ENCODE measurements at places on chromosomes 5 and 9.
A peak's percentile ranks its signal among the peaks of the same experiment; 100 is the strongest.

DNA sequence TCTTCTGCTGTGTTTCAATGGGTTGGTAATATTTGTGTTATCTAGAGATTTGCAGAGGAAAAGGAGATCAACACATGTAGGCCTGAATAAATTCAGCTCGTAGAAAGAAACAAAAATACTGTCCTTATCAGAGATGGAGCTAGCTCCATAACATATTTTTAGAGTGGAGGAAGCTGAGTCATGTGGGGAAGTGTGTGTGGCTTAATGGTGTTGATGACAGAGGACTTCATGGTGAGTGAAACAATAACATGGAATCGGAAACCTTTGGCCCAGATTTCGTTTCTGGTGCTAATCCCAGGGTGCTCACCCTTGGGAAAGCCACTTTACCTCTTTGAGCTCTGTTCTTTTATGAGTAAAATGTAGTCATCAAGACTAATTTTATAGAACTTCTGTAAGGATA lies 825.0 kb downstream of the TLR4 start:
- H3K36me3 ChIP-seq, result no peaks in the 10 kb centered on the region
- DNase-seq, result peak; percentile 72
- peaks cover 8% of the 10 kb centered on the region for H3K4me1 ChIP-seq
- H3K4me3 ChIP-seq, result no peak overlapping the region

DNA sequence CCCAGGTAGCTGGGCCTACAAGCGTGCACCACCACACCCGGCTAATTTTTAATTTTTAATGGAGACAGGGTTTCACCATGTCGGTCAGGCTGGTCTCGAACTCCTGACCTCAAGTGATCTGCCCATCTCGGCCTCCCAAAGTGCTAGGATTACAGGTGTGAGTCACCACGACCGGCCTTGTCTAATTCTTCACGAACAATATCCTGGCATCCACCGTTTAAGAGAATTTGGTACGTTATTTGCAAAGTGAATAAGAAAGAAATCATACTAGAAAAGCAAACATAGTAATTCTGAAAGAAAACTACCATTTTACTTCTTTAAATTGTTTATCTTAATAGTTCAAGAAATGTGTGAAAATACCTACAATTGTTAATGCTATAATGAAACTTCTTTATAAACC lies 42.9 kb upstream of the TRIO start:
- H3K27me3 ChIP-seq, result no peaks in the 10 kb centered on the region
- no peak for DNase-seq
- no peaks in the 10 kb centered on the region for H3K4me1 ChIP-seq
- H3K27ac ChIP-seq, result no peak overlapping the region

GRCh38 chr9:1101846-1102641 lies 51.9 kb downstream of the DMRT2 start:
- no peak overlapping the region for H3K4me3 ChIP-seq
- H3K27ac ChIP-seq, result no peak overlapping the region
- H3K36me3 ChIP-seq, result no peaks in the 10 kb centered on the region
- no peak for DNase-seq

GRCh38 chr9:4668604-4669003 lies 2.3 kb upstream of the SPATA6L start:
- no peak overlapping the region for H3K4me3 ChIP-seq
- no peak for DNase-seq
- H3K27me3 ChIP-seq, result no peaks in the 10 kb centered on the region
- H3K27ac ChIP-seq, result no peak overlapping the region

DNA sequence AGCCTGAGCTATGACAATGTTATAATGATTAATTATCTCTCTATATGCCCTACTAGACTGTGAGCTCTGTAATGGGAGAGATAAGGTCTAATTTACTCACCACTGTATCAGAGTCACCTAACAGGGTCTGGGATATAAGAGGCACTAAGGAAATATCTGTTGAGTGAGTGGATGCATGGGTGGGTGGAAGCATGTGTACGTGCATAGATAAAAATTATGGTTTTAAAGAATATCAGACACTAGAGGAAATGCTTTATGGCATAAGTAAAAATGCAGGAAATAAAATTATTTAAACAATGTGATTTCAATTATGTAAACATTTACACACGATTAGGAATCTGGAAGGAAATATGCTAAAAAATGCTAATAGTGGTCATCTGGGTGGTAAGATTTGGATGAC lies 137.8 kb downstream of the SPOCK1 start:
- H3K36me3 ChIP-seq, result no peaks in the 10 kb centered on the region
- H3K4me3 ChIP-seq, result no peak overlapping the region
- peak; percentile 6 for DNase-seq
- peaks cover 3% of the 10 kb centered on the region for H3K27me3 ChIP-seq
- H3K27ac ChIP-seq, result no peak overlapping the region

DNA sequence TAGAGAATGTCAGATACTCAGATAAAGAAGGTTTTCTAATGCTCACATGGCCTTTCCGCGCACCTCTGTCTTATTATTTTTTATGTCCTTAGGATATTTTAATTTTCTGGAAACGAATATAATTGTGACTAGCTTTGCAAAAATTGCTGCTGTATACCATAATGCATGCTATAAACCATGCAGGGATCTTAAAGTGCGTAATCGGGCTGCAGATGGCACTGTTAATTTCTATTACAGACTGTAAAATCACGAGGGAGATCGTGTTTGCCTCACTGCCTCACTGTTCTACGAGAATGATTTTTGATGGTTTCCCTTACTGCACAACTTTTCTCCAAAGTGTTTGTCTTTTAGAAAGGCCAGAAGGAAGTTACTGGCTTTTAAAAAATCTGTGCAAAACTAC lies 356.1 kb downstream of the TUSC1 start:
- H3K27ac ChIP-seq, result no peak overlapping the region
- no peaks in the 10 kb centered on the region for H3K27me3 ChIP-seq
- H3K4me1 ChIP-seq, result no peaks in the 10 kb centered on the region
- H3K36me3 ChIP-seq, result no peaks in the 10 kb centered on the region
- no peak for DNase-seq

DNA sequence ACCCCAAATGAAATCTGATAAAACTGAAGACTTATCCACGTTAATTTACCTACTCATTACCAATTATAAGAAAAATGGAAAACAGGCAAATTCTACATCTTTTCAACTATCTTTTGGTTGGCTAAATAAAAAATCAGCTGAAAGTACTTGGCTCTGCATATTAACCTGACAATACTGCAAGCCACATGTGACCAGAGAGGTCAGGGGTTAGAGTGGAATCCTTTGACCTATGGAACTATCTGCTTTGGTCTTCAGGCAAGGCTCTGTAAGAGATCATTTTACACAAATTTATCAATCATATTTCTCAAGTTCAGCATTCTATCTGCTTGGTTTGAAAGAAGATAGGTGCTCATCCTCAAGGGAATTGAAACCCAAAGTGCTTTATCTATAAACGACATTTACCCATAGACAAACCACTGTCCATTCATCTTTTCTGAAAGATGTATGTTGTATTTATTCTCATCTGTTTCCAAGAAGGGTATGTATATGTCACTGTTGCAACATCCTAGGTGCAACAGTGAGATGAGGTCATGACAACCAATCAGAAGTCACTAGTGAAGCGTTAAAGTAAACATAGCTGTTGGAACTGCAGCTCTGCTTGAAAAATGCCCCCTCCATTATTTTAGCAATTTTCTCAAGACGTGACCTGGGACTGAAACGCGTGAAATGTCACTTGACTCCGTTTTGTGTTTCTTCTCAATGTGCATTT lies 144.9 kb upstream of the POU5F2 start:
- no peaks in the 10 kb centered on the region for H3K27me3 ChIP-seq
- H3K4me3 ChIP-seq, result no peak overlapping the region
- no peak overlapping the region for H3K27ac ChIP-seq
- no peak for DNase-seq

GRCh38 chr5:60489377-60489776 lies 210.6 kb downstream of the DEPDC1B start:
- no peaks in the 10 kb centered on the region for H3K36me3 ChIP-seq
- no peak overlapping the region for H3K4me3 ChIP-seq
- H3K27ac ChIP-seq, result no peak overlapping the region
- no peaks in the 10 kb centered on the region for H3K27me3 ChIP-seq

GRCh38 chr9:6783753-6784152 lies 26.0 kb downstream of the KDM4C start:
- no peaks in the 10 kb centered on the region for H3K27me3 ChIP-seq
- no peak for DNase-seq
- H3K4me3 ChIP-seq, result no peak overlapping the region
- H3K4me1 ChIP-seq, result no peaks in the 10 kb centered on the region

- no peaks in the 10 kb centered on the region for H3K27me3 ChIP-seq
- no peak overlapping the region for H3K27ac ChIP-seq
- DNase-seq, result no peak
- H3K4me1 ChIP-seq, result peaks cover 4% of the 10 kb centered on the region
Measured at GRCh38 chr5:131389096-131389868, 125.4 kb downstream of the CDC42SE2 start.

DNA sequence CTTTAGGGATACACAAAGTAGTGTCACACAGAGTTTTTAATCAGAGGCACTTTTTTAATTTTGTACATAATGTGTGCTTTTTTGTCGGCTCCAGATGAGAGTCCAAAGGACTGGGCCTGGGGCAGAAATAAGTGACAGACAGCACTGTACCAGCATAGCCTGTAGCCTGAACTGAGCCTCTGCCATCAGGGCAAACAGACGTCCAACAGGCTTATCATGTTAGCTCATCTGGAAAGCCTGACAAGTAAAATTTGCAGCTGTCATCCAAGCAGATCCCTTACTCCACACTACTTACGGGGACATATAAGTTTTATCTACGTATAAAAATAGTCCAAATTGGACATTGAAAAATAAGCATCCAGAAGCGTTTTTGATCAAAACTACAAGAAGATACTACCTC lies 233.1 kb upstream of the GAS1 start:
- no peak overlapping the region for H3K27ac ChIP-seq
- no peaks in the 10 kb centered on the region for H3K27me3 ChIP-seq
- no peaks in the 10 kb centered on the region for H3K36me3 ChIP-seq
- no peak for DNase-seq

DNA sequence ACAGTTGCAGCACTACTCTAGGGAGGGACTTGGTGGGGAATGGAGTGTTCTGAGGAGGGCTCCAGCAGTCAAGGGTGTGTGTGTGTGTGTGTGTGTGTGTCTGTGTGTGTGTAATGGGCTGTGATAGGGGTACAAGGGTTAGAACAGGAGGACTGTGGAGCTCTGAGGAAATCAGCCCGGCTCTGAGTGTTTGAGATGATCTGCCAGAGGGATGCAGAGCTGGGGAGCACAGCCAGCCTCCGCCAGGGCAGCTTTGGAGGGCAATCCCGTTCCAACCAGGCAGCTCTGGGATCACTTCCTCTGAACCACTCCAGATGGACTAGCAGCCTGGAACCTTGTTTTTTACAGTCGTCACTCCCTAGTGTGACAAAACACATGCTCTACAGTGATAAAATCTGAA lies 3.0 kb upstream of the SLC6A7 start:
- H3K27ac ChIP-seq, result no peak overlapping the region
- peaks cover 39% of the 10 kb centered on the region for H3K27me3 ChIP-seq

DNA sequence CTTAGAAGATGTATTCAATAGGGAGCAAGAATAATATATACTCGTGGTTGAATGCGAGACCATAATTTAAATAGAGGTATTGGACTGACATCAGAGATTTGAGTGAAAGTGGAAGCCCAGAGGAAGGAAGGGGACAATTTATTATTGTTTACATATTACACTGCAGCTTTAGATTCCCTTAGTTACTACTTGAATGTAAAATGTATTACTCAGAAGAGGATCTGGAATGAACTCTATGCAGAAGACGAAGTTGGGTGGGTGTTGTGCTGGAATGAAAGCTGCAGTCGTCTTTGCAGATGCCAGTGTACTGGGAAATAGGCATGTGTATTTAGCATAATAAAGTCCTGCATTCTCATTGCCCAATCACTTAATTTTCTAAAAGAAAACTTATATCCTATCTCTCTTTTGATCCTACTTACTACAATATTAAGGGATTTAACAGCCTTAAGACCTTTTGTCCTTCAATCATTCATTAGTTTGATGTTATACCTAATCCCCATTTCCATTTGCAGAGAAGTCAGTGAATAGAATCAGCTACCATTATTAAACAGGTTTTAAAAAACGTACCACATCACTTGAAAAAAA lies 570.7 kb upstream of the WWC1 start:
- no peaks in the 10 kb centered on the region for H3K4me1 ChIP-seq
- H3K36me3 ChIP-seq, result no peaks in the 10 kb centered on the region
- no peak overlapping the region for H3K27ac ChIP-seq
- DNase-seq, result no peak
- no peaks in the 10 kb centered on the region for H3K27me3 ChIP-seq
- H3K4me3 ChIP-seq, result no peak overlapping the region

GRCh38 chr9:93033531-93033930 lies 25.0 kb upstream of the SUSD3 start:
- H3K36me3 ChIP-seq, result peaks cover 41% of the 10 kb centered on the region
- DNase-seq, result no peak
- no peaks in the 10 kb centered on the region for H3K27me3 ChIP-seq

GRCh38 chr9:127919253-127919815 lies 2.5 kb upstream of the ST6GALNAC4 start:
- no peaks in the 10 kb centered on the region for H3K36me3 ChIP-seq
- no peak overlapping the region for H3K4me3 ChIP-seq
- peaks cover 54% of the 10 kb centered on the region for H3K4me1 ChIP-seq
- H3K27ac ChIP-seq, result no peak overlapping the region
- peaks cover 5% of the 10 kb centered on the region for H3K27me3 ChIP-seq

- H3K36me3 ChIP-seq, result peaks cover 4% of the 10 kb centered on the region
- no peak overlapping the region for H3K4me3 ChIP-seq
- no peaks in the 10 kb centered on the region for H3K27me3 ChIP-seq
- H3K27ac ChIP-seq, result no peak overlapping the region
- DNase-seq, result peak; percentile 29
- no peaks in the 10 kb centered on the region for H3K4me1 ChIP-seq
Measured at GRCh38 chr5:131607418-131607817, 27.6 kb downstream of the RAPGEF6 start.

DNA sequence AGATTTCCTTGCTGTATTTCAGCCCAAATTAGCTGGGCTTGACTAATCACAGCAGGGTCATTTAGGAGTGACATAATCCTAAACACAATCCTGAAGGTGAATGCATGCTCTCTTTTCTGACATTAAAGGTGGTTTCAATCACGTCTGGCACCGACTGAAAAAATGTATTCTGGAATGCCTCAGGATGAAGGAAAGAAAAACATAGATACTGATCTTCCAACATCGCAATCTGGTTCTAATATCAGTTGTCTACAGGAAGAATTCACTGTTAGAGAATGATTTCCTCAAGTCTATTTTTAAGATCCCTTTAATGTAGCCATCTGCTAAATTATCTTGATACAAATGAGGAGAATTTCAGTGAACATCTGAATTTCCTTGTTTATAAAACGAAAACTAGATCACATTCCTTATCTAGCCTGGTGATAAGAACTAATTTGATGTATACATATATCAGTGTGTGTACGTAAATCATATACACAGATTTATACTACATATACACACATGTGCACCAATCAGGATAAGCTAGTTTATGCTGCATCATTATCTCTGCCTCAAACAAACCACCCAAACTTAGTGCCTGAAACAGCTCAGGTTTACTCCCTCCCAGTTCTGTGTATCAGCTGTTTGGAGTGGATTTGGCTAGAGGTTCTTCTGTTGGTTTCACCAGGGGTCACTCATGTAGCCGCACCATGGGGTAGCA lies 31.3 kb upstream of the TAS2R1 start:
- H3K4me3 ChIP-seq, result no peak overlapping the region
- no peak for DNase-seq
- no peak overlapping the region for H3K27ac ChIP-seq
- H3K36me3 ChIP-seq, result no peaks in the 10 kb centered on the region
- H3K4me1 ChIP-seq, result no peaks in the 10 kb centered on the region

- no peak overlapping the region for H3K4me3 ChIP-seq
- DNase-seq, result no peak
- H3K36me3 ChIP-seq, result no peaks in the 10 kb centered on the region
- peaks cover 3% of the 10 kb centered on the region for H3K27me3 ChIP-seq
- no peak overlapping the region for H3K27ac ChIP-seq
Measured at GRCh38 chr5:35096216-35096615, 48.5 kb upstream of the AGXT2 start.

All from common myeloid progenitor, CD34-positive (primary cell).